ENCODE measurements at places on chromosomes 6 and 20. TPM values are rescaled to one million over a fixed set of nuclear protein-coding genes. Genes with fewer than 3 reads are reported as not detected.

The SOBP gene
- 0.49 TPM for total RNA-seq

The MRPL18 gene
- total RNA-seq, result 236 TPM

The PHACTR3 gene
- 0.12 TPM for total RNA-seq

The PRDM13 gene
- total RNA-seq, result not detected

The PPP1R16B gene
- total RNA-seq, result under 0.01 TPM

The PROCR gene
- 47.8 TPM for total RNA-seq

The ADGRF5 gene
- total RNA-seq, result 0.20 TPM

The ZNF184 gene
- total RNA-seq, result 24.2 TPM

The BEND6 gene
- 24.6 TPM for total RNA-seq

The CTCFL gene
- not detected for total RNA-seq

The CNBD2 gene
- total RNA-seq, result 6.8 TPM

The PPP1R3G gene
- 2.0 TPM for total RNA-seq

The ZC3H12D gene
- 0.48 TPM for total RNA-seq

The SLC17A1 gene
- not detected for total RNA-seq

The PTCHD4 gene
- total RNA-seq, result not detected

The ZNF391 gene
- total RNA-seq, result 3.7 TPM

The SLC17A9 gene
- total RNA-seq, result 4.8 TPM

The SPEF1 gene
- not detected for total RNA-seq

The NKAPL gene
- not detected for total RNA-seq

The TREM1 gene
- total RNA-seq, result 2.0 TPM

The LGSN gene
- not detected for total RNA-seq

The KCNB1 gene
- total RNA-seq, result not detected

The OPRM1 gene
- total RNA-seq, result not detected

The IMPG1 gene
- not detected for total RNA-seq

The PCK1 gene
- not detected for total RNA-seq

The GNMT gene
- total RNA-seq, result not detected

The JPH2 gene
- 24.2 TPM for total RNA-seq

The CCDC167 gene
- 102 TPM for total RNA-seq

The OPN5 gene
- total RNA-seq, result not detected

The STMND1 gene
- not detected for total RNA-seq

The CD24 gene
- 1.9 TPM for total RNA-seq

The NKX2-4 gene
- not detected for total RNA-seq

The MLN gene
- total RNA-seq, result not detected

The RIPOR3 gene
- total RNA-seq, result 10.8 TPM

The BPIFB2 gene
- not detected for total RNA-seq

The SLC25A27 gene
- total RNA-seq, result 1.8 TPM

The PBOV1 gene
- not detected for total RNA-seq

The MED20 gene
- 24.2 TPM for total RNA-seq

The ANGPT4 gene
- not detected for total RNA-seq

The MYB gene
- total RNA-seq, result 0.12 TPM

The TBXT gene
- not detected for total RNA-seq

The C20orf204 gene
- total RNA-seq, result 1.7 TPM

The SRMS gene
- total RNA-seq, result not detected

The MAS1 gene
- total RNA-seq, result not detected

The PPP1R10 gene
- 36.8 TPM for total RNA-seq

The SASH1 gene
- 27.4 TPM for total RNA-seq

The RBM38 gene
- total RNA-seq, result 9.9 TPM

The CFB gene
- total RNA-seq, result 1.8 TPM

The RCAN2 gene
- total RNA-seq, result 0.48 TPM

The ADA gene
- 4.4 TPM for total RNA-seq

The OR12D3 gene
- total RNA-seq, result not detected

The RSPO4 gene
- not detected for total RNA-seq

The GTSF1L gene
- not detected for total RNA-seq

The SLC22A7 gene
- total RNA-seq, result not detected

Measured in RPMI7951 (cell line).